ENCODE measurements at places on chromosomes 12 and 14.

GRCh38 chr12:39763890-39764169 is 144.2 kb upstream of the ABCD2 start:
- DNase-seq = no peak

GRCh38 chr12:19196959-19197630 is 67.6 kb downstream of the PLEKHA5 start:
- no peak for DNase-seq

DNA sequence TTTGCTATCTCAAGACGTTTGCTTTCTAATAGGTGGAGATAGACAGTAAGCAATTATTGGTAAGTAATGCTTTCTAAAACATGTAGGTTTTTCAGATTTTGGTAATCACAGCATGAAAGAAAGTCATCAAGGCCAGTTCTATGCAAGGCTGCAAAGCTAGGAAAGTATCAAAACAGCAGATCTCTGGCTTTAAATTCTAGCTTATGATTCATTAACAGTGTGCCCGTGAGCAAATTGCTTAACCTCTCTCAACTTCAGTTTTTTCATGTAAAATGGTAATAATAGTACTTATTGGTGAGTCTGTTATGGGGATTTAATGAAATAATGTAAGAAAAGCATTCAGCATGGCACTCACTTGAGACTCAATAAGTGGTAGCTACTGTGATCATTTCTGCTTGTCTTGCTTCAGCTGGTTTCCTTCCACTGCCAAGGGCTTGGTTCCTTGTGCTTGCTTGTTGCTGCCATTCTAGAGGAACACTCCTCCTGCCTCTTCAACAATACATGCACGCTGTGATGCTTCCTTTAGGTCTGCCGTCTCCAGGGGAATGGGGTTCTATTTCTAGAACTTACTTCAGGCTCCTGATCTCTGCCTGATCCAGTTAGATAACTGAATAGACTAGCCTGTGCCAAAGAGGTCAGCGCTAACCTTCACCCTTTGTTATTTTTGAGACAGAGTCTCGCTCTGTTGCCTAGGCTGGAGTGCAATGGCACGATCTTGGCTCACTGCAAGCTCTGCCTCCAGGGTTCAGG is 88.4 kb downstream of the CAND1 start:
- no peak for DNase-seq

DNA sequence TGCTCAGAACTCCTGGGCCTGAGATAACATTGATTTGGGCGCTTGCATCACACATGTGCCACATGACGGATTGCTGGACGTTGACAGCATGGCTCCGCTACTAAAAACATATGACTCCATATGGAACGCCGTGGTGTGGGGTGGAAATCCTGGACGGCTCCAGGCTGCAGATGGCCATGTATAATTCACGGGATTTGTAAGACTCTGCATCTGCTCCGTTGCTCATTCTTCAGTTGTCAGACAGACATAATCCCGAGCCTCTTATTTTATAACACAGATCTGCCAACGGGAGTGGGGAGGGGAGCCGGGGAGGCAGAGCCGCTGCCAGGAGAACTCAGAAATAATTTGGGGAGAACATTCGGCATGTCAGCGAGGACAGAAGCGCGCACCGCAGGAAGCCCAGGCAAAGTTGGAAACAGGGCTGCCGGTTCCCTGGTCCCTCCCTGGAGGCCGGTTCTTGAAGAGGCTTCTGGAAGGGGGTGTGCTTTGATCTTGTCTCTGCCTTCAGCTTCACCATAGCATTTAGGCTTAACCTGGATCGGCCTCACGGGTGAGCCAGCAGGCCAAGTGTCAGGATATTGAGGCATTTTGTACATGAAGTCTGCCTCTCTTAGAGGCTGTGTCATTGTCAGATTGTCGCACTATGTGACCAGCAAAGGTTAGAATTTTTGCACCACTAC is 45.8 kb upstream of the MYL2 start:
- no peak for DNase-seq

DNA sequence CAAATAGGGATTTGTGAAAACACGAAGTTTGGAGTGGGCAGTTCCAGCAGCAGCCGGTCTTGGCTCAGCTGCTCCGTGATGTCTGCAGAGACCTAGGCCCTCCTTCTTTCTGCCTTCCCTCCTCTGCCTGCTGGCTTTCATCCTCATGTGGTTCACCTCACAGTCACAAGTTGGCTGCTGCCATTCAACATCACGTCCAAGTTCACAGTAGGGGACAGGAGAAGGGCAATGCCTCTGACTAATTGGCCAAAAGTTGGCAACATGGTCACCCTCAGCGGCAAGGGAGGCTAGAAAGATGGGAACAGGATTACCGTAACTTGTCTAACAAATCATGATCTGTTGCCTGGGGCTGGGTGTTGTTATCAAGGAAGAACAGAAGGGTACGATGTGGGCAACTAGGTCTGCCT is 7.8 kb upstream of the CACNA2D4 start:
- no peak for DNase-seq

DNA sequence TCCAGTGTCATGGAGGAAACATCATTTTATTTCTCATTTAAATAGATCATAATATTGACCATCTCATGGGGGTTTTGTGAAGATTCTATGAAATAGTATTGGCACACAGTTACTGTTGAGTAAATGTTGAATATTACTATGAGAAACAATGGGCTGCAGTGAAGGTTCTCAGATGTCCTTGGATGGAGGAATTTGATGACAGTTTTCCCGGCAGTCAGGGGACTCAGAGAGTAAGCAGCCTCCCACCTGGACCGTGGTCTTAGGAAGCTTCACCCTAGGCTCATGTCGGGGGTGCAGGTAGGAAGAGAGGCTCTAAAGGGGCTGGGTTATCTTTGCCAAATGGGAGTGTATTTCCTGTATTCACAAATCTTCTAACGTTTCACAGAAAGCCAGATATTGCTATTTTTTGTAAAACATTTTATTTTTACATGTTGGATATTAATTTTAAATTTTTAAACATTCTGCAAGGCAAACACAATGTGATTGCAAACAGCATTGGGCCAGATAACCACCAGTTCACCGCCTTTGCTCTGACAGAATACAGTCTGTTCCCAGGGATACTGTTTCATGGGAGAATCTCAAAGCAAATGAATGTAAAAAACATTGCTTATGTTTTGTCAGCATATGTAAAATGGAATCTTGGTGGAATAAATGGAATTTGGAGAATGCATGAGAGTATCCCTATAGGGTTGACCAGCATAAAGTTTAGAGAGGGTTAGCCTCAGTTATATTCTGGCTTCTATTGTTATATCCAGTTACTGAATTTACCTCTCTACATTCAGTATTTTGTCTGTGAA is 380.8 kb upstream of the TMEM132C start:
- DNase-seq = no peak

DNA sequence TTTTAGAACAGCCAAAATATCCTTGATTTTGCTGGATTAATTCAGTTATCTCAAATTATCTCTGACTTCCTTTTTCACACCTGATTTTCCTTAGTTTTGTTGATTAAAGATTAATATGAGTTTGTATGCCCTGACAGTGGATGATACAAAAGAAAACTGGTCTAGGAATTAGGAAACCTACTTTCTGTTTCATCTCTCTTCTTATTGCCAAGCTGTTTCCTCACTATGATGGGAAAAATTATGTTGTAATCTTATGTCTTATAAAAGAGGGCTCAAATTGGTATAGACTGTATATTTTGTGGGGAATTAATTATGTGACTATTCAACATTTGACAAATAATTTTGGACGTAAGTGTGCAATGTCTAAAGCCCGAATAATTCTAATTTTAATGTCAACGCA is 271.6 kb downstream of the FBXL14 start:
- DNase-seq = no peak

DNA sequence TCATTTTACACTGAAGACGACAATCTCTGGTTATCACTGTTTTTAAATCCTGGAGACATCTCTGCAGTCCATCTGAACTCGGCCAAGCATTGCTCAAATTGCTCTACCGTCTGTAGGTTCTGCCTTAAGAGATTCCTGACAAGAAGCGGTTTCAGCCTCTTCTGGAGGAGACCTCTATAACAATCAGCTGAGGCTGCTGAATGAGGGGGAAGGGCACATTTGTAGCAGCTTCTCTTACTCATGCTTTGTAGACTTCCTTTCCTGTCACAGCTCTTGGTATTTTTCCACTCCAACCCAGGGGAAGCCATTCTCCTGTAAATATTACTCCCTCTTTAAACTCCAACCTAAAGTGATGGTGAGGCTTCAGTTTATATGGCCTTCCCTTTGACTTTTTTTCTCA is 3.0 kb downstream of the ARG2 start:
- DNase-seq = no peak

DNA sequence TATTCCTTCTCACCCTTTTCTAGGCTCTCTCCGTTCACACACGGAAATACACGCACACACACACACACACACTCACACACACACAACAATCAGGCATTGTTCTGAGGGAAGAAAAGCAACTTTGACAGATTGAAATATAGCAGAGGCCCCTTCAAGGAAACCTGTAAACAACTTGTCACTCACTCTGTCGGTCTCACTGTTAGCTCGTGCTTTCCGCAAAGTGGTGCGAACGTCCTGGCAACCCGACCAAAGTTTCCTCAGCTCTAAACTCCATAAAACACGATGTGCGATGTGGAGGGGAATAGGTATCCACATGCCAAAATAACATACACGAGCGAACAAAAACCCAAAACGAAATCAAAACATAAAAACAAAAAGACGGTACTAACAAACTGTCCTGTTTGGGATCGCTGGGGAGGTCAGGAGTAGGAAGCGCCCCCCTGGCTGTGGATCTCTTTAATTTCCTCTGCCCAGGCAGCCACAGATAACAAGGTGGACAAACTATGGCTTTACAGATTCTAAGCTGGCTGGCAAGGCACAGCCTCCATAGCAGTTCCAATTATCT is 822 bp upstream of the SOX5 start:
- DNase-seq = no peak

- no peak for DNase-seq
Measured at GRCh38 chr12:62922539-62922938, 12.4 kb downstream of the PPM1H start.

DNA sequence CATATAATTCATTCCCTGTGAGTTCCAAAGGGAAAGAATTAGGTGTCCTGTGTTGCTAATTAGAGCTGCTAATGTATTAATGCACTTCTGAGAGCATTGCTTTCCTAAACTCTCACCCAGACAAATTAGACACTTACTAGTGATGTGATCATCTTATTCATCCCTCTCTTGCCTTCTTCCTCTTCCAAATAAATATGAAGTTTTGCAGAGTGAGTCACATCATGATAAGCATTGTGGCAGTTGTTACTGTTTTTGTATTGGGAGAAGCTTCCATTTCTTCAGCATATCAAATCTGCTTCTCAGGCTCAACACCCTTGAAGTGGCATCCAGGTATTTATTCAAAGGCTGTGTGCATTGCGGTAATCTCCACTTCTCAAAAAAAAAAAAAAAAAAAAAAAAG is 37.3 kb upstream of the E2F7 start:
- no peak for DNase-seq

DNA sequence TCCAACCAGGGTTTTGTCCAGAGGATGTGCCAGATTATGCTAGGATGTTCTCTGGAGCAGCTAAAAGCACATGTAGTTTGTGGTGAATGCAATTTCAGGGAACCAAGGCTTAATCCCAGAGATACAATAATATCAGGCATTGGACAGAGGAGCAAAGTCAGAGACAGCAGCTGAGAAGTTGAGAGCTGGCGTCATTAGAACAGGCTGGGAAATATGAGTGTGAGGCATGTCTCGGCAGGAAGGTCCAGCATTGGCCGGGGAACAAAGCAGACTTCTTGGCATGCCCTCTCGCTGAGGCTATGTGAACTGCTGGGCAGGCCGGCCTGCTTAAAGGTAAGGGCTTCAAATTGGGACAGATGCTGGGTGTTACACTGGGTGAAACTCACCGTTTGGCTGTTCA is 125.4 kb downstream of the CAND1 start:
- DNase-seq = no peak

DNA sequence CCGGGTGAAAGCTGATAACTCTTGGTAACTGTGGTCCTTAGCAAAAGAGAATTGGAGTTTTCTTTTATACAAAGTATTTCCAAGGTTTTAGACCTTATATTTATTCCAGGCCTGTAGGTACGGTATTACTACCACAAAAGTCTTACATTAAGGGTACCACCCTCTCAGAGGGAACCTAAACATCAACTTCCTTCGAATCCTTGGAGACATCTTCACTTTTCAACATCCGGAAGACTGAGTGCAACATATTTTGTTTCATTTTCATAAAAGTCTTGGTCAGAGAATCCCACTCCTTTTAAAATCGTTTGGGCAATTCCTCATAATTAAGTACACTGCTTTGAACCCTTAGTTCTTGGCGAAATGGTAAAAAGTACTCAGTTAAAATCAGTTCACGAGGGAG is 1.2 kb downstream of the CNOT2 start:
- DNase-seq = no peak

GRCh38 chr14:102295270-102295669 is 9.7 kb downstream of the MOK start:
- no peak for DNase-seq

DNA sequence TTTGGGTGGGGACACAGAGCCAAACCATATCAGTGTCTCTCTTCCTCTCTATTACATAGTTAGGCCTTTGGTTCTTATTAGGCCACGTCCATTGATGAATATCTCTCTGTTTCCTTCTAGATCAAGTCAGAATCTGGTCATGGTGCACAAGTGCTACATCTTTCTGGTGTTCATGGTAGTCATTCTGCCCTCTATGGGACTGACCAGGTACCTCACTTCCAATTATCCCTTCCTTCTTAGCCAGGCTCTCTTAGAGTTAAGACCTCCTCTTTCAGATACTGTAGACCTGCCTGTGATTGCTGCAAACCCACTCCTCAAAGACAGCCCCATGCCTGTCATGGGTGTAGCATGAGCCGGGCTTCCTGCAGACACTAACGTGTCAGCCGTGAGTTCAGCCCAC is 25.2 kb downstream of the NGB start:
- DNase-seq = no peak

GRCh38 chr12:80412343-80412953 is 31.6 kb upstream of the PTPRQ start:
- DNase-seq = no peak

DNA sequence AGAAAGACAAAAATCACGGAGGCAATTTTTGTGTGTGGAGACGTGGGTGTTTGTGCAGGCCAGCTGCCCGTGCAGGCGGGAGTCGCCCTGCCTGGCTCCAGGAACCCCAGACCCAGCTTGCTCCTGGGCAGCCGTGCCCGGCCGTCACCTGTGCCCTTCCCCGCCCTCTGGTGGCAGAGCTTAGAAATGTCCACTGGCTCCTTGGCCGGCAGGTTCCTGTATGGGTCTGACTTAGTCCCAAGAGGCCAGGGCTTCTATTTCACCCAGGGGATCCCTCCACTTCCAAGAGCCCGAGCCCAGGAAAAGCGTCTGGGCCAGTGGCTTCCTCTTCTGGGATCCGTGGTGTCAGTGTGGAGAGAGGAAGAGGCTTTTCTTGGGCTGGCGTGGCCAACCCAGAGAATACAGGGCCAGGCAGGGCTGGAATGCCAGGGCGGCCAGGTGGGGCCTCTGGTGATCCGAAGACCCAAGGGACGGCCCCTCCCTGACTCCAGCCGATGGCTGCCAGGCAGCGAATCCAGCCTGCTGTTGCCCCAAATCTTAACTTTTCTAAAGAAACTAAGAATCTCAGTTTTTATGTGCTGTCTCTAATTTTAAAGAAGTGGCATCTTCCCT is 120.9 kb downstream of the TMEM132C start:
- DNase-seq = no peak

GRCh38 chr12:121894633-121895032 is 6.0 kb downstream of the PSMD9 start:
- DNase-seq = no peak

GRCh38 chr14:73753124-73753886 is 39.1 kb upstream of the PNMA1 start:
- no peak for DNase-seq

- peak; percentile 66 for DNase-seq
Measured at GRCh38 chr12:51368640-51369517, 22.3 kb downstream of the GALNT6 start.

GRCh38 chr14:36524874-36525745 is 5.1 kb upstream of the NKX2-1 start:
- no peak for DNase-seq

GRCh38 chr12:78711954-78712353 is 152.6 kb upstream of the SYT1 start:
- DNase-seq = no peak
